ENCODE measurements at places on chromosomes 12 and 14. TPM values are rescaled to one million over a fixed set of nuclear protein-coding genes. Genes with fewer than 3 reads are reported as not detected.

KMT2D gene
- 98.9 TPM for total RNA-seq

CLEC14A gene
- total RNA-seq = not detected

SMIM41 gene
- total RNA-seq = 0.15 TPM

SSTR1 gene
- total RNA-seq = not detected

B4GALNT1 gene
- 0.33 TPM for total RNA-seq

CIDEB gene
- total RNA-seq = 30.2 TPM

NTN4 gene
- total RNA-seq = not detected

PWP1 gene
- 41.5 TPM for total RNA-seq

CLEC4E gene
- total RNA-seq = not detected

ANKRD13A gene
- 78.3 TPM for total RNA-seq

KRT79 gene
- total RNA-seq = not detected

BAZ2A gene
- total RNA-seq = 115 TPM

DTX3 gene
- total RNA-seq = 24.5 TPM

ESR2 gene
- total RNA-seq = not detected

SLC7A8 gene
- total RNA-seq = 0.22 TPM

ANKRD33 gene
- not detected for total RNA-seq

FICD gene
- 6.4 TPM for total RNA-seq

MAP3K9 gene
- total RNA-seq = 7.9 TPM

LLPH gene
- 31.5 TPM for total RNA-seq

TAS2R46 gene
- 1.2 TPM for total RNA-seq

RNASE7 gene
- not detected for total RNA-seq

NFYB gene
- total RNA-seq = 22.7 TPM

CCDC77 gene
- total RNA-seq = 12.7 TPM

ESPL1 gene
- total RNA-seq = 71.7 TPM

STAB2 gene
- not detected for total RNA-seq

ACOT2 gene
- 11.9 TPM for total RNA-seq

TPPP2 gene
- total RNA-seq = not detected

VAMP1 gene
- 54.4 TPM for total RNA-seq

PRPF40B gene
- 13.0 TPM for total RNA-seq

WNT1 gene
- total RNA-seq = 0.73 TPM

BCL11B gene
- total RNA-seq = 106 TPM

CCDC196 gene
- not detected for total RNA-seq

SLC38A4 gene
- not detected for total RNA-seq

TUNAR gene
- total RNA-seq = not detected

LRRC9 gene
- total RNA-seq = not detected

KRT77 gene
- not detected for total RNA-seq

LRTM2 gene
- not detected for total RNA-seq

DNAJC22 gene
- not detected for total RNA-seq

TMCC3 gene
- 0.07 TPM for total RNA-seq

SOAT2 gene
- total RNA-seq = 0.73 TPM

NAV3 gene
- total RNA-seq = not detected

IAPP gene
- total RNA-seq = not detected

CFAP54 gene
- 0.29 TPM for total RNA-seq

KLHL33 gene
- 0.19 TPM for total RNA-seq

KRT76 gene
- total RNA-seq = not detected

SDS gene
- not detected for total RNA-seq

PIANP gene
- not detected for total RNA-seq

SDR9C7 gene
- not detected for total RNA-seq
